Activated CD8-positive, alpha-beta memory T cell treated with anti-CD3 and anti-CD28 coated beads for 1 hour (primary cell): ENCODE measurements at places on chromosomes 11 and 22.

DNA sequence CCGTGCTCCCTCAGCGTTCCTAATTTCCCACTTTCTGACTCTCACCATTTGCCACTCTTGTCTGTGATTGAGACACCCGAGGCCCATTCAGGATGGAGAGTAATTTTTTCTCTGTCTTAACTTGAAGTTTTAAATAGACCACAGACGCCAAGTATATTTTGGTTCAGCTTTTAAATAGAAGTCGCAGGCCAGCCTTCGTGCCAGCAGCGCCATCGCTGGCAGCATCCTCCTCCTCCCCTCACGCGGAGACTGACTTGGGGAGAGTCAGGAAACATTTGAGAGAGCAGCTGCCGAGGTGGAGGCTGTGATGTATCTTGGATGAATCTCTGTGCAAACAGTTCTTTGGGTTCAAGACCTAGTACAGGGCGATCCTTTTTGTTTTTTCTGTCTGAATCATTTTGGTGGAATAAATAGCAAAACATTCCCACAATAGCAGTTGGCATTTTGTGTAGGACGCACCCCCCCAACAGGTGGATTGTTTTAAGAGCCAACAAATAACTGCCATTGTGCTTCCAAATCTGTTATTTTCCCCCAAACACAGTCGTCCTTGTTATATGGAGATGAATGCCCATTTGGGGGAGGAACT lies 889 bp upstream of the DMC1 start:
- DNase-seq = no peak

DNA sequence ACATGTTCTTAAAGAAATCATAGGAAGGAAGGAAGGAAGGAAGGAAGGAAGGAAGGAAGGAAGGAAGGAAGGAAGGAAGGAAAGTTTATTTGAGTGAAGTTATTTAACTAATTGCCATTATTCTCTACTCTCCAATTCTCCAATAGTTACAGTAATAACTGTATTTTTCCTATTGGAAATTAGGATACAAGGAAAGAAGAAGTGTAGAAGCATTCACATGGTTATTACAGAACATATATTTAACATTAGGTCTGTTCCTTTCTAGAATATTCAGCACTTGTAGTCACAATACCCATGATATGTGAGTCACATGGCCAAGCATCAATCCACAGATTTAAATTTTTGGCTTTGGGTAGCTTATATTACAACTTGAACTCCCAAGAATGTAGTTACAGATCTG lies 230.6 kb downstream of the SOX6 start:
- DNase-seq = no peak

DNA sequence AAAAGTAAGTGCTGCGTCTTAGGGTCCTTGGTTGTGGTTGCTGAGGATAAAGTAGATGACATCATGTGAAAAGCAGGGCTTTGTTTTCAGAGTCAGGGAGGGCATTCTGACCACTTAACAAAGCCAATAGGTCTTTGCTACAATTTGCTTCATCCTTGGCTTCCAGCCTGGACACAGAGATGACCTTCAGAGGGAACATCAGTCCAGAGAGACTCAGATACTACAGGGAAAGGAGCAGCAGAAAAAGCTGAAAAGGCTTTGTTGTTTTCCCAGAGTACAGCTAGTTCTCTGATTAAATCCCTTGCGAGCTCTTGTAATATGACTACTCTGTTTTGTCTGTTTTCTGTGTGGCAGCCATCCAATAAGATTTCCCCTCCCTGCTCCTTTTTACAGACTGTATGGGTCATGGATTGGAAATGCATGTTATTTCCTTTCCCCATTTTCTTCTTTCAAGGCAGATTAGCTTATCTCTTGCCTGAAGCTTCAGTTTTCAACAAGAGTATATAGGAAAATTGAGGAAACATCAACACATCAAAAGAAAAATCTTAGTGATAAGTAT lies 31.9 kb downstream of the ATG13 start:
- DNase-seq = no peak

DNA sequence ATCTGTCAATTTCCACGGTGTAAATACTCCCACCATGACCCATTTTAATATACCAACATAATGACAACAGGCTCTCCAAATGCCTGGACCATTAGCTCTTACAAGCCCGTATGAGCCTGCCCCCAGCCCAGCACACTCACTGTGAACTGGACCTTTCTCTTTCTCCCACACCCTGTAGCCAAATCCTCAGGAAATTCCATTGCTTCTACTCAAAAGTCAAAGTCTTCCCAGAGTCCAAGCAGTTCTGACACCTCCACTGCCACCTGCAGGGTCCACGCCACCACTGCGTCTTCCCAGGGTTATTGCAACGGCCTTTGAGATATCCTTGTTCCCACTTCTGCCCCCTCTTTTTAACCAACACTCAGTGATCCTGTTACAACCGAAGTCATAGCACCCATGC lies 110.1 kb upstream of the ASPHD2 start:
- DNase-seq = no peak

GRCh38 chr11:26439854-26440253 lies 107.9 kb downstream of the ANO3 start:
- DNase-seq = no peak

GRCh38 chr22:36225333-36225922 lies 13.9 kb downstream of the APOL2 start:
- DNase-seq = no peak

DNA sequence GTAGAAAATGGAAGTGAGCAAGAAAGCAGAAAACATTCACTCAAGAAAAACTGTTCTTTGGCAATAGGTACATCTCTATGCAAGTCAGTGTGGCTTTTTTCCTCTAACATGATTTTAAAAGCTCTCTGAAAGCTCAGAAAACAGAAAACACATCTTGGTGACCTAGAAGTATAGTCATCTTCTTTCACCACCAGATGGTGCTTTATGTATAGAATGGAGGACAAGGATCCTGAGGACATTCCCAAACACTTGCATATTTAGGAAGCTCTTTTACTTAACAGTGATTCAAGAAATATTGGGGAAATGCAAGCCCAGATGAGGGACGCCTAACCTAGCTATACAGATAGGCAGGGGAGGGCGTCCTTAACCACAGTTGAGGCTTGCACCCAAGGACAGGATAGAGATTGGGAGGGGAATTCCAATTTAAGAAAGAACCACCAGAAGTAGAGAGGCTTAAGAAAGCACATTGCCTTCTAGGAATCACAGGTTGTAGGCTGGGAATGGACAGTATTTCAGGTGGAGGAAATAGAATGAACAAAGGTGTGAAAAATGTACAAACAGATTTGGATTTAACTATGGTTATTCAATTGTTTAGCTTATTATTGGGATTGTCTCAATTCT lies 13.8 kb upstream of the CCDC81 start:
- no peak for DNase-seq

DNA sequence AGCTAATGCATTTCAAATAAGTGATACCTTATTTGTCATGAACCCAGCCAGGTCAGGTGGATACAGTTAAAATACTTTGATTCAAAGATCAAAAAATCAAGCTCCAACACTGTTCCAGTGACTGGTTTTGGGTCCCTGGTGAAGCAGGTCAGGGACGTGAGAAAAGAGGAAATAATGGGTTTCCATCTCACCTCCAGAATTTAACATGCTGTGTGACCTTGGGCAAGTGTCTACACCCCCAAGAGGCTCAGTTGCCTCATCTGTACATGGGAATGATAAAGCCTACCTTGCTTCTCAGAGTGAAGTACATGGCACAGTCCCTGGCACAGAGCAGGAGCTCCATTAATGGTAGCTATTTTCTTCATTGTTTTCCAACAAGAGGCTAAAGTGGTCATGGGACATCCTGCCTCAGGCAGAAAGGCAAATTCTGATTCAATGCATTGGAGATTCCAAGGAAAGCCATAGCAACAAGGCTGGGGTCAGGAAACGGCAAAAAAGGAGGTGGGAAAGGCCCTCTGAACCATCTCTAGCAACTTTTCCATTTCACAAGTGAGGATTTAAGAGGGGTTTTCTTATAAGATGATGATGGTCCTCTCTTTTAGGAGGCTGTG lies 108.5 kb downstream of the CSNK2A3 start:
- no peak for DNase-seq

DNA sequence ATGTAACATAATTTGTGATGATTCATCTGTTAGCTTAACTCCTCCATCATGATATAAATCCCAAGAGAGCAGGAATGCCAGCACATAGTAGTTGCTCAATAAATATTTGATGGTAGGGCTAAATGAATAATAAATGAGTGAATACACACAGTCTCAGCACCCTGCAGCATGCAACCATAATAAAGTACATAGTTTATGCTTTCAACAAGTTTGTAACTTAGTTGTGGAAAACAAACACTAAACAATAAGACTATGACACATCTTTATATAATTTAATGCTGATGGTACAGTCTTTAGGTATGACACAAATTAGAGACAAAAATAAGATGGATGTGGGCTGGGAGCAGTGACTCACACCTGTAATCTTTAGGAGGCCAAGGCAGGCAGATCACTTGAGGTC lies 3.8 kb downstream of the ALKBH8 start:
- DNase-seq = no peak

- no peak for DNase-seq
Observed at GRCh38 chr22:50628543-50629134, 687 bp upstream of the ARSA start.

DNA sequence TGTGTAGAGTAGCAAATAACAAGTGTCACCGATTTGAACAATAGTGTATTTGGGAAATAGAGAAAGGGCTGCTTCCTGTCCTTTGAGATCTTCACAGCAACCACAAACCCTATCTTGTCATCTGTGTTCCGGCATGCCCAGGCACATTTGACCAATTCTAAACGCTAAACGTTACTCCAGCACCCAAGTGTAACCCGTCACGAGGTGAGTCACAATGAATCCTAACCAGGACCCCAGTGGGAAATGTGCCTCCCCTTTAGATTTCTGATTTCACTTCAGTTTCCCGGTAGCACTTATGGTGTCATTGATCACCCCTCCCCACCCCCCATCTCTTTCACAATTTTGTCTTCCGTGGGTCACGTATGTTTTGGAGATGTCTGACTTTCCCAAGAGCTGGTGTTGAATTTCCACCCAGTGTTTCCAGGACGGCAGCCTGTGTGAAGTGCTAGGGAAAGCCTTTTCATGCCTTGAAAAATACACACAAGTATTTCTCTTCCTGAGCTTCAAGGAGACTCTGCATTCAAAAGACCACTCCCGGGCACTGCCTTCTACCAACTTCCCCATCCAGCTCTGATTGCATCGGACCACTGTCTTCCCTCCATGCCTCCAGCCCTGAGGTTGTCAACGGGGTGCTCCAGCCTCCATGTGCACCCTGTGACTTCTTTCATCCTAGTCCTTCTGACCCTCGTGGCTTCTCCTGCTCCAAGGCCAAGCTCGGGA lies 10.5 kb upstream of the C11orf24 start:
- peak; percentile 12 for DNase-seq

DNA sequence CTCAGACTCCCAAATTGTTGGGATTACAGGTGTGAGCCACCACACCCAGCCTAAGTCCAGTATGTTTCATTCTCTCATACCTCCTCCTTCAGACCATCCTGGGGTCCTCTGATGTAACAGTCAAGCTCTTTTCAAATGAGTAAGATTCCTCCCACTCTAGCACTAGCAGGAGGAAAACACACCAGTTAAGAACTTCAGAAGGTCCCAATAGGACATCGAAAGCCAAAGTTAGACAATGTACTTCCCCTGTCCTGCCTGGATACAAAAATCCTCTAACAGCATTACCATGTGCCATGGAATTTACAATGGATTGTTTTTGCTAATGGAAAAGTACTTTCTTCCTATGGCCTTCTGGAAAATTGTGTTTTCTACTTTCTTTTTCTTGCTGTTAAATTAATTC lies 67.1 kb downstream of the CCDC34 start:
- DNase-seq = no peak
